Activated gamma-delta T cell treated with anti-CD3 and anti-CD28 coated beads, Interleukin-2, amount 50 U/mL, for 16 hours (primary cell): ENCODE measurements at places on chromosomes 13 and 19.

DNA sequence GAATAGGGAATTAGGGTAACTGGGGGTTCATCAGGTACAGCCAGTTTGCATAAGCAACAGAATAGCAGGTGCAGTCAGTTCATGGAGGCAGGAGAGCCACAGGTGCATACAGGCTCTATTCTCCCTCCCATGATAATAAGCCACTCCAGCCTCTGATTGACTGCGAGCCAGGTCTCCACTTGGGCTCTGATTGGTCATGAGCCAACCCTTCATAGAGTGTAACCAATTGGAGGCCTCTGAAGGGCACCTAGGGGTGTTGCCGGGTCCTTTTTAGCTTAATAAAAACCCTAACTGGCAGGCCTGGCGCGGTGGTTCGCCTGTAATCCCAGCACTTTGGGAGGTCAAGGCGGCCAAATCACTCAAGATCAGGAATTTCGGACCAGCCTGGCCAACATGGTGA is 8.7 kb upstream of the CKM start:
- DNase-seq: no peak

DNA sequence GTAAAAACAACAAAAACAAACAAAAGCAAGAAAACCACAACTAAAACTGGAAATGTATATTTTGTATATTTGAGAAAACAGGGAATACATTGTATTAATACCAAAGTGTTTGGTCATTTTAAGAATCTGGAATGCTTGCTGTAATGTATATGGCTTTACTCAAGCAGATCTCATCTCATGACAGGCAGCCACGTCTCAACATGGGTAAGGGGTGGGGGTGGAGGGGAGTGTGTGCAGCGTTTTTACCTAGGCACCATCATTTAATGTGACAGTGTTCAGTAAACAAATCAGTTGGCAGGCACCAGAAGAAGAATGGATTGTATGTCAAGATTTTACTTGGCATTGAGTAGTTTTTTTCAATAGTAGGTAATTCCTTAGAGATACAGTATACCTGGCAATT is 17.1 kb downstream of the KLF5 start:
- DNase-seq: no peak

DNA sequence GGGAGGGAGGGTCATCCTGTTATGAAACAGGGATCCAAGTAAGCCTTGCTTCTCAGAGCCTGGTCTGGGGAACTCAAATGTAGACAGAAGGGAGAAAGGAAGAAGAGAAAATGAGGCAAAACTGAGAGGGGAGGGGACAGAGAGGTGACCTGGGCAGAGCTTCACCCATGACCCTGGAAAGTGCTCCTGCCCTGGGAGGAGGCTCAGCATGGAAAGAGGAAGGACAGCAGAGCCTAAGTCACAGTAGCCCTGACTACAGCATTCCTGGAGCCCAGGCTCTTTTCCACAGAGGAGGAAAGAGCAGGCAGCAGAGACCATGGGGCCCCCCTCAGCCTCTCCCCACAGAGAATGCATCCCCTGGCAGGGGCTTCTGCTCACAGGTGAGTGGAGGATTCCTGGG is at the start of gene CEACAM3:
CEACAM3 (plus strand) TSS at position 226 of the 400 bp plus-strand sequence; CDS start at position 317, 91 bp downstream.
- no peak for DNase-seq

DNA sequence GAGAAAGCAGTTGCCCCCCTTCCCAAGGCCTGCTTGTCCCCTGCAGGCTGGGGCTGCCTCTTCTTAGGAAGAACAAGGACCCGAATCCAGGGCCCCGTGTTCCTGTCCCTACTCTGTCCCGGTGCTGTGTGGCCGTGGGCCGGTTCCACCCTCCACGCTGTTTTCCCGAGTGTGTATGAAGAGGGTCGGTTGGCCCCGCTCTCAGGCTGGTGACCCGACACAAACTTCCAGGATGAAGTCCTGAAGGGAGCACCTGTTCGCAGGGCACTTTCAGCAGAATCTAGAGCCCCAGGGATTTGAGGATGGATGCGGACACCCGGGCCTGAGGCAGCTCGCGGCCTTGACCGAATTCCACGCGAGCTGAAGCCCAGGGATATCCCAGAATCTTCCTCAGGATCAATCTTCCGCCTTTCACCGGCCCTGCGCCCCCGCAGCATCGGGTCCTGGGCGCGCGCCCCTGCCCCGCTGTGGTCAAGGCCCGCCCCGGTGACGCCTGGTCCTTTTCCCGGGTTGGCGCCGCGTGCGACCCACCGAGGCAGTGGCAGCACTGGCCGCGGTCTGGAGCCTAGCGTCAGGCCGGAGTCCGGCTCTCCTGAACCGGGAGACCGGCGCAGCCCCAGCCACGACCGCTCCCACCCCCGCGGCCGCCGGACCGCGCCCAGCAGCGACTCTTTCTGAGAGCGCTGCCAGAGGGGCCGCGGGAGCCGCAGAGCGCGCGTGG is 528 bp upstream of the CHST8 start:
- DNase-seq: no peak

DNA sequence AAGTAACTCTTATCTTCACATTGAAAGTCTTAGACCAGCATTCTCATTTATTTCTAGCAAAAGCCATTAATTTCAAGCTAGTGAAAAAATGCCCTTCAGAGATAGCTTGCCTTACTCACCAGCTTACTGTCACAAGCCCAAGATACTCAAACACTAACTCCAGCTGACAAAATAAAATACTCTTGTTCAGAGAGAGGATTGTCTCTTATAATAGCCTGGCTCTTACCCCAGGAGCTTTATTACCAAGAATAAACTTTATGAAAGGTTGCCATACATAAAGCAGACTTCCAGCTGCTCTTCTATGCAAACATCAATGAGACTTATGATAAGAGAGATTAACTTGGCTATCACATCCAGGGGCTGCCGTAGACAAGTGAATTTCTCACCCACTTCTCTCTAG is 53.6 kb downstream of the XPO4 start:
- DNase-seq: no peak

GRCh38 chr13:25762281-25762680 is 289.5 kb downstream of the SHISA2 start:
- no peak for DNase-seq

GRCh38 chr13:83798731-83799130 is 83.5 kb downstream of the SLITRK1 start:
- DNase-seq: no peak

GRCh38 chr13:40692946-40693345 is 26.5 kb upstream of the FOXO1 start:
- no peak for DNase-seq

DNA sequence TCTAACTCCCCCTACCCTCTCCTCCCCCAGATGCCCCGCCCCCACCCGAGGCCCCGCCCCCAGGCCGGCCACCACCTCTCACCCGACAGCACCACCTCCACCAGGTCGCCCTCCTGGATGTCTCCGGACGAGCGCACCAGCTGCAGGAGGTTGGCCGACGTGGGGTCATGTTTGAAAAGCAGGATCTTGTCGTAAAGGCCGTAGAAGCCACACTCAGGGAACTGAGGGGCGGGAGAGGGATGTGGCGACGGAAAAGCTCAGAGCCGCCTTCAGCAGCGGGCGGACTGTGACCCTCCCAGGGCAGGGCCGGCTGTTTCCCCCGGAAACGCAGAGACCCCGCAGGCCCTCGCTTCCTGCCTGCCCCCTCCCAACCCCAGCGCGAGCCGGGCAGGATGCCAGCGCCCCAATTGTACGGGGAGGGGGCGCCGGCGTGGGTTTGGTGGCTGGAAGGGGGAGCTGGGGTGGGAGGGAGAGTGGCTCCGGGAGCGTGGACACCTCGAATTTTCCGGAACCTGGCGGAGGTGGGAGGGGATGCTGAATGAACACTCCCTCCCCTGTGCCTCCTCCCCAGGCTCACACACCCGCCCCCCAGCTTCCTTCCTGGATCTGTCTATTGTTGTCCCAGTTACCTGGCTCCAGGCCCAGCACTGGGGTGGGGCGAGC is 3.0 kb downstream of the PRKD2 start:
- DNase-seq: peak; percentile 71

GRCh38 chr13:86108334-86108733 is 309.1 kb upstream of the SLITRK6 start:
- DNase-seq: no peak

- no peak for DNase-seq
Observed at GRCh38 chr13:101424381-101425155, 8.3 kb upstream of the NALCN start.

GRCh38 chr13:98892077-98892476 is 85.8 kb downstream of the DOCK9 start:
- DNase-seq: no peak

GRCh38 chr13:62246581-62246980 is 830.9 kb upstream of the PCDH20 start:
- DNase-seq: no peak

DNA sequence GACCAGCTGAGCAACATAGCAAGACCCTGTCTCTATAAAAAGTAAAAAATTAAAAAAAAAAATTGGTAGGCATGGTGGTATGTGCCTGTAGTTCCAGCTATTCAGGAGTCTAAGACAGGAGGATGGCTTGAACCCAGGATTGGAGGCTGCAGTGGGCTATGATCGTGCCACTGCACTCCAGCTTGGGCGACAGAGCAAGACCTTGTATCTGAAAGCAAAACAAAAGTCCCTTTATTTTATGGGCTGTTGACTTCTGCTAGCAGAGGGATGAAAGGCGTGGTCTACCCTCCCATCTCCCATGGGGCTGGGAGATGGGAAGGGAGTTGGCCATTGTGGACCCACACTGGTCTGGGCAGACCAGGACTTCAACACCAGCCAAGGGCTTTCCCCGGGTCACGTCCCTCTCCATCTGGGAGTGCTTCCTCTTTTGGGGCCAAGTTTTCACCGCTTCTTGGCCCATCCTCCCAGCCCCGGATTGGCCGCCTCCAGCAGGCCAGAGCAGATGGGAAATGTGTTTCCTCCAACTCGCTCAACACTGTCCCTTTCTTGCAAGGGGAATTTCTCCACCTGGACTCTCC is 2.2 kb upstream of the TNFSF9 start:
- DNase-seq: no peak

DNA sequence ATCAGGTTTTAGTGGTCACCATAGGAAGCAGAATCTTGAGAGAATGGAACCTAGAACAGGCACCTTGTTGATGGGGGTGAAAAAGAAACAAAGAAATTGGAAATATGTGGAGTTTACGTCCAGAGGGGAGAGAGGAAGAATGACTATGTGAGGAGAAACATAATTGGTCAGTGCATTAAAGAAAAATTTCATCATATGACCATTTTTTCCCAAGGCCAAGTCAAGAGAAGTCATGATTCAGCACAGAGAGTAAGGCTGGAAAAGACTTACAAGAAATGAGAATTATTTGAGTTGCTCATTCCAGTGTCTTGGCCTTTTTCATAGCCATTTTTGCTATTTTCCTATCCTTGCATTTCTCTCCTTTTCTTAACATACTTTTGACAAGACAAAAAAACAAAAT is 421.7 kb downstream of the EFNB2 start:
- no peak for DNase-seq

DNA sequence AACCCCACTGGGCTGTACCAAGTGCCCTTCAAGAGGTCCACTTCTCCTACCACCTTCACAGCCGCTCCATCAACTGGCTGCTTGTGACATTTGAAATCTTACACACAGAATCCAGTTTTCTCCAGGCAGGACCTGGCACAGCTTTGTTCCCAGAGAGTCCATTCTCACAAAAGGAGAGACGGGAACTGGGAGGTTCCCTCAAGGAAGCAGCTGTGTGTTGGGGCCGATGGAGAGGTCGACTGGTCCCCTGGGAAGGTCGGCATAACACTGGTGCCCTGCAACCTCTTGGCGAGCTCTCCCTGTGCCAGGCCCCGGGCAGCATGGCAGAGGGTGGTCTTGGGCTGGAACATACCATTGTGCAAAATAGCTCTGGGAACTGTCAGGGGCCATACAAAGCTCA is 21.5 kb downstream of the ELL start:
- DNase-seq: no peak

DNA sequence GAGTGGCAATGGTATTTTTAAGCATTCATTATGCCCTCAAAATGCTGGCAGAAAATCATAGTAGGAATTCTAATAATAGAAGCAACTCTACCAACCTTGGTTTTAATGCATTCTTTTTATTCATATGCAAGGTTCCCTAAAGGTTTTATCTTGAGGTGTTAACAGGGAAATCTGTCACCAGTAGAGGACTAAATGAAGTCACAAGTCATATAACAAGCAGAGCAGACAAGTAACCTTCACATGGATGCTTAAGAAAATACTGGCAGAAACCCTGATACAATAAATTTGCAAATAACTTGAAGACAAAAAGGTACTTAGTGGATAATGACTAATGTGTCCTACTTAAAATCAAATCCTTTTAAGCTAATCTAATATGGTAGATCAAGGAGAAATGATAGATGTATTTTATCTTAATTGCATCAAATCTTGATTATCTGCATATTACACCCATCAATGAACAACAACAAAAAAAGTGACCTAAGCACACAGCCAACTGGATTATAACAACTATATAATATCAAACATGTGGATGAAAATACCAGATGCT is 73.3 kb downstream of the RFC3 start:
- DNase-seq: no peak

DNA sequence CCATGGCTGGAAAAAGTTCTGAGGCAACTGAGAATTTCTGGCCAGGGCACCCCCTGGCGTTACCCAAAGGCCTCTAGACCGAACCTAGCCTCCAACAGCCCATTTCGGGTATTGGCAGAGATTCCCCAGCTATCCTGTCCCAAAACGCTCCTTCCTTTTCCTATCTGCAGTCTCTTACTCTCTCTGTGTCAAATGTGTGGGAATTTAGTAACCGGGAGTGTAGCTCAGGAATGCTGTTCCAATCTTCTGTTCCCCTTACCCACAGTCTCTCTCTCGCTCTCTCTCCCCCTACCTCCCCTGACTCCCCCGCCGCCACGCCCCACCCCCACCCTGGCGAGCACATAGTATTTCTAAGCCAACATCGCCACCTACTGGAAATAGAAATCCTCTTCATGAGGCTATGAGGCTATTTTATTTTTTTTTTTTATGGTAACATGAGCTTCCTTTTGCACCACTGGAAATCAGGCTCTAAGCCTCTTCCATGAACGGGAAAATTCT is 27.0 kb downstream of the OXGR1 start:
- DNase-seq: no peak

DNA sequence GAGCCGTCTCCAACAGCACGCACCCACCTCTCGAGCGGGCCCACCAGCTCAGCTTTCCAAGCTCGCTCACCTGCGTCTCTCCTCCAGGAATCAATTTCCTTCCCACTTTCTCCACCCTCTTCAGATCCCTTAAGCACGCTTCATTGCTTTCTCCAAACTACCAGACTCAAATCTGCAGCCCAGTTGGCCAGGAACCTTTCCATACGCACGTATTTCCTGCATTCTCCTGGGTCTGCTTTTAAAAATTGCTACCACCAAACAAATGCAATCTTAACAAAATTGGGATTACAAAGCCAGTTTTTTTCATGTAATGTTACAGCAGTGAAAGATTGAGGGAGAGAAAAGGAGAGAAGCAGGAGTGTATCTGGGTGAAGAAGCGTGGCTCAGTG is 1.5 kb downstream of the ENOX1 start:
- DNase-seq: no peak

GRCh38 chr19:17762505-17763229 is 11.4 kb downstream of the FCHO1 start:
- DNase-seq: no peak
